ENCODE measurements at places on chromosomes 12 and 14. TPM values are rescaled to one million over a fixed set of nuclear protein-coding genes. Genes with fewer than 3 reads are reported as not detected.

RERG gene
- total RNA-seq, result 38.4 TPM

DHRS4 gene
- 25.9 TPM for total RNA-seq

OR6C68 gene
- total RNA-seq, result not detected

RHOJ gene
- total RNA-seq, result 36.9 TPM

E2F7 gene
- total RNA-seq, result 7.2 TPM

IKZF4 gene
- total RNA-seq, result 4.8 TPM
